ENCODE measurements at places on chromosomes 7 and 10. TPM values are rescaled to one million over a fixed set of nuclear protein-coding genes. Genes with fewer than 3 reads are reported as not detected.

DNA sequence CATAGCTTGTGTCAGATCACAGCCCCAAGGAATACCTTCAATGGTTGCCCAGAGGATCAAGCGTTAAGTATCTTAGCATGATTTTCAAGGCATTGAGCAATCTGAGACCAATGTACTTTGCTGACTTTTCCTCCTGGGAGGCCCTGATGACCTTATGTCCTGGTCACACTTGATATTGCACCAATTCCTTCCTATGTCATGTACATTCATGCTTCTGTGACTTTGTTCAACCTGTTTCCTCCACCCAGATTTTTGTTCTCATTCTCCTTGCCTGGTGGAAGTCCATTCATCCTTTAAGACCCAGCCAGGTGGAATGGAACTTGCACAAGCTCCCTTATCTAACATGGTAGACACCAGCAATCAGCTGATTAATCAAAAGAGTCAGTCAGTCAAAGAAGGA is 160.8 kb downstream of the PFKFB3 start:
- DNase-seq, result peak; percentile 19

DNA sequence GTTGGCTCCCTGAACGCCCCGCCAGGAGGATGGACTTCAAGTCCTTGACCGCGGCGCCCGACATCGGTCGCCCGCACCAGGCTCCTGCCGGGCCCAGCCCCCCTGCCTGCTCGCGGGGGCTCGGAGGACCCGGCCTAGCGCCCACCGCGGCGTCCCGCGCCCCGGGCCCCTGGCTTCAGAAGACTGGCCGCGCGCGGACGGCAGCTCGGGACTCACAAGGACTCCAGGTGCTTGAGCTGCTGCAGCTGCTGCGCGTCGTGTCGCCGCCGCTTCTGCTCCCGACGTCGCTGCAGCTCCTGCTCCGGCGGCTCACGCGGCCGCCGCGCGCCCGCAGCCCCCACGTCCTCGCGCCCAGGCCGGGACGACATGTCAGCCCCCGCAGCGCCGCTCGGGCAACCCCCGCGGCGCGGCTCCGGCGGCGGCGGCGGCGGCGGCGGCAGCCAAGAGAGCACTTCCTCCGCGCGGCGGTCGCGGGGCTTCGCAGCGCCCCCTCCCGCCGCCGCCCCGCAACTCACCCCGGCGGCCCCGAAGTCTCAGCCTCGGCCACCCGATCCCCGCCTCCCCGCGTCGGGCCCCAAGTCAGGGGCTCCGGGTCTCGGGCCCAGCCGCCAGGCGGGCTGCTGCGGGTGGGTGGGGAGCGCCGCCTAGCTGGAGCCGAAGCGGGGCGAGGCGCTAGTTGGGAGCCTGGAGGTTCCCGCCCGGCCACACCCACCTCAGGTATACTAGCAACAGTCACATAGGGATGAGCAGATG is at the start of gene RP9:
RP9 (minus strand) TSS at position 400 of the 753 bp plus-strand sequence; CDS start at position 368, 32 bp downstream.
- peak; percentile 25 for DNase-seq

GRCh38 chr10:104903433-104903832 is 262.3 kb downstream of the SORCS3 start:
- DNase-seq, result no peak

DNA sequence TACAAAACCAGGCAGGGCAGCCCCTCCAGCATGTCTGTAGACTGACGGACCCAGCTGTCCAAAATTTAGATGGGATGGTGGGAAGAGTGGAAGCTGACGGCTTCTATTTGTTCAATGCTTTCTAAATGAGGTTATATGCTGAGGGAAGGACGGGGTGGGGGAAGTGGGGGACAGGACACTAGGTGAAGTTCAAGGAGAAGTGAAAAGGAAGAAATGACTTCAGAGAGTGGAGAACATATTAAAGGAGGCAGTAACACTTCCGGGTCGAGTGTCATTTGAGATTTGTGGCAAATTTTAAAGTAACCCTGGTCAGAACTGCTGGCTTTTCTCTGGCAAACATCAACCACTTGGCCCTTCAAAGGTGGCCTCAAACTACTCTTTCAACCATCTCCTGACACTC is 9.4 kb downstream of the PIP4K2A start:
- DNase-seq, result no peak

DNA sequence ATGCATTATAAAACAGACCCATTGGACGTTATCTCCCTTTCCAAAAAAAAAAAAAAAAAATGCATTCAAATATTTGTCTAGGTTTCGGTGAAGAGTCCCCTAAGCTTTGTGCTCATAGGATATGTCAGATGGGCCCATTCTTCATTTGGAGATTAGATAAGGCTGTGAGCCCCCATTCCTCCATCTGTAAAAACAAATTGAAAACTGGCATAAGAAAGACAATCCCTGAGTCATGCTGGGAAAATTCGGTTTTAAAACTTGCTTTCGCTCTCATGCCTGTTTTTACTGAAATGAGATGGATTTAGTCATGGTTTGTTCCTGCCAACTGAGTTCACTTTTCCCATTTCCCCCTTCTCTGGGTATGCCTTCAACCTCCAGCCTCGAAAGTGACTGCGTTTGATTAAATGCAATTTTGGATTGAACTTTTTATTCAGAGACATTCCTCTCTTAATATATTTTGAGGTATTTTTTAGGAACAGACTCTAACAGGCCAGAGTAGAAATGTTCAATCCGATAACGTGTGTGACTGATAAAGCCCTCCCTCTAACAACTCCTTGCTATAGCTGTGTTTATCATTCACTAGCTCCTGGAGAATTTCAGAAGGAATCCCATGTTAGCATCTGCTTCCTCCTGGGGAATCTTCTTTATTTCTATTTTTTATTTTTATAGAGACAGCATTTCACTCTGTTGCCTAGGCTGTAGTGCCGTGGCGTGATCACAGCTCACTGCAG is 190.9 kb upstream of the LYZL2 start:
- no peak for DNase-seq

- no peak for DNase-seq
These were observed 257.1 kb downstream of the GATA3 start for GRCh38 chr10:8311526-8312070.

DNA sequence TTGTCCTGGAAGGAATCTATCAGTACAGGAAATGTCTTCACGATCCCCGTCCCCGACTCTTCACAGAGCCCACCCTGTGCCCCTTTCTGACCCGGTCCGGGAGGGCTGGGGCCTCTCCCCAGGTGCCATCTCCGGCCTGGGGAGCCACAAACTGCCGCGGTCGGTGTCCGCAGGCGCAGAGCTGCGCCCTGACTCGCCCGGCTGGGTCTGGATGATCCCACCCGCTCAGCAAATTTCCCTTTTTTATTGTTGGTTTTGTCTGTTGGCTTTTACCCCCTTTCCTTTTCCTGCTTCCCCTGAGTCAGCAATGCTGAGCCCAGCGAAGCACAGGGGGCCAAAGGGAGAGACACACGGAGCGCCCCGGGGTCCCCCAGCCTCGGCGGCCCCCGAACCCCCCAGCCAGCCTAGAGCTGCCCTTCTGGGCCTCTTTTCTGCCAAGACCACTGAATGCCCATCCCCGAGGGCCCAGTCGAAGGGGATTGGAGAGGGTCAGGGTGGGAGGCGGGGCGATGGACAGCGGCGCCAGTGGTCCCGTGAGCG is 30.9 kb downstream of the LEP start:
- DNase-seq, result no peak

- DNase-seq, result no peak
These were observed 153.6 kb downstream of the CACNB2 start for GRCh38 chr10:18293536-18294510.

- DNase-seq, result no peak
These were observed 48.9 kb upstream of the DUSP5 start for GRCh38 chr10:110448682-110449418.

GRCh38 chr10:24333736-24334135 is 124.8 kb downstream of the KIAA1217 start:
- DNase-seq, result no peak

Gene CCL24
- 1.6 TPM for polyA plus RNA-seq

Gene CLEC5A
- polyA plus RNA-seq, result 0.27 TPM
